Stimulated activated CD4-positive, alpha-beta T cell treated with anti-CD3 and anti-CD28 coated beads, TNF-alpha, amount 100 ng/mL, for 4 hours (primary cell): ENCODE measurements at places on chromosomes 2 and 18.

DNA sequence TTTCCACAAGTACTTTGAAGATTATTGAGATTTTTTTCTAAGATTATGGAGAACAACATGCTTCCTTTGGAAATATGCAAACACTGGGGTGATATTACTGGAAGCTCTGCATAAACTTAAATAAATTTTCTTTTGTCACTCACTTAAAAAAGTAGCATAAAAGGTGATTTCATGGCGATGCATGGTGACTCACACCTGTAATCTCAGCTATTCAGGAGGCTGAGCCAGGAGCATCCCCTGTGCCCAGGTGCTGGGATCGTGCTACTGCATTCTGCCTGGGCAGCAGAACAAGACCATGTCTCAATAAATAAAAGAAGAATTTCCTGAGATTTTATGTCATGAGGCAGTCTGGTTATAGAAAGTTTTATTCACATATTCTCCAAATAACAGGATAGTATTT lies 679.1 kb upstream of the CDH2 start:
- DNase-seq, result no peak

DNA sequence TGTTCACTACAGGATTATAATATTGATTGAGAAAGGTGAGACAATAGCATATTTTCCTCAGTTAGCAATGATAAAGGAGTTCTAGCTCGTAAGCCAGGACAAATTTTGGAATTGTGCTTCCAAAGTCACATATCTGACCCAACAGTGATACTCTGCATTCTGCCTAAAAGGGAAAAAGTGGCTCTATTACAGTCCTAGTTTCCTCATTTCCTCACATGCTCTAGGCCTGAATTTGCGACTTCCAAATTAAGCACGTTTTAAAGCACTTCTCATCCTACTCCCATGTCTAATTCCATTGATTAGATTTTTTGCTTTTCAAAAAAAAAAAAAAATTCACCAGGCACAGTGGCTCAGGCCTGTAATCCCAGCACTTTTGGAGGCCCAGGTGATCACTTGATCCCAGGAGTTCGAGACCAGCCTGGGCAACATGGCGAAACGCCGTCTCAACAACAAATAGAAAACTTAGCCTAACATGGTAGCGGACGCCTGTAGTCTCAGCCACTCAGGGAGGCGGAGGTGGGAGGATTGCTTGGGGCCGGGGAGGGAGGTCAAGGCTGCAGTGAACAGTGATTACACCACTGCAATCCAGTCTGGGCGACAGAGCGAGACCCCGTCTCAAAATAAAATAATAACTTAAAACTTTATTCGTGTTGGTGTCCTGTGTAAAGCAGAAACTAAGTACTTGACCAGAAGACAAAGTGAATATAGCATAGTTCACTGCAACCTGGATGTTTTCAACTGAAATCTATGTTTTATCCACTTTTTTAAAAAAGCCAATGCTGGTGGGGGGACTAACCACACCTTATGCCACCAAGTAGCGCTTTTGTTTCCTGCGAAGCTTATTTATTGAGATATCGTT lies 1.5 kb downstream of the ESCO1 start:
- no peak for DNase-seq

DNA sequence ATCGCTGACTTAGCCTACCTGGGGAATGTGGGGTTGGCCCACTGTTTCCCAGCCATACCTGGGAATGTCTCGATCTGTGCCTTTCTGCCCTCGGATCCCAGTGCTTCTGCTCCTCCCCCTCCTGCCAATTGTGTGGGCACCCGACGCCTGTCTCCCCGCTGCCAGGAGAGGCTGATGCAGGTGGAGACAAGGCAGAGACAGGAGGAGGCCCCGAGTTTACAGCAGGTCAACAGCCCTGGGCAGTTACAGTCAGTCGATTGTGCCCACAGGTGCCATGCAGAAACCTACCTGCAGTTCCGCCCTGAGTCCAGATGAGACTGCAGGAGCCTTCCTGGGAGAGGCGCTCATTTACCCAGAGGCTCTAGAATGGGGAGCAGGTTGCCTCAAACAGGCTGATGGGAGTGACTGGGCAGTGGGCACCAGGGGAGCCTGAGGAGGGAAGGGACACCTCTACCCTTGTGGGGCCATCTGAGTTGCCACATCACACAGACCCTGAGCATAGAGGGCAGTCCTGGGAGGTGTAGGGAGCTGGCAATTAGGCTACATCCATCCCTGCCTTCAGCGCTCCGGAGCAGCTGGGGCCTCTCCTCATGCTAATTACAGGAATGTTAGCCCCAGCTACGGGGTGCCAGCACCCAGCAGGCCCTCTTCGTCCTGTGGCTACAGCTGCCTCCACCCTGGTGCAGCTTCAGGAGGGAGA lies 300.1 kb downstream of the NDUFA10 start:
- DNase-seq, result no peak

GRCh38 chr18:41449612-41450011 lies 505.4 kb upstream of the PIK3C3 start:
- no peak for DNase-seq

DNA sequence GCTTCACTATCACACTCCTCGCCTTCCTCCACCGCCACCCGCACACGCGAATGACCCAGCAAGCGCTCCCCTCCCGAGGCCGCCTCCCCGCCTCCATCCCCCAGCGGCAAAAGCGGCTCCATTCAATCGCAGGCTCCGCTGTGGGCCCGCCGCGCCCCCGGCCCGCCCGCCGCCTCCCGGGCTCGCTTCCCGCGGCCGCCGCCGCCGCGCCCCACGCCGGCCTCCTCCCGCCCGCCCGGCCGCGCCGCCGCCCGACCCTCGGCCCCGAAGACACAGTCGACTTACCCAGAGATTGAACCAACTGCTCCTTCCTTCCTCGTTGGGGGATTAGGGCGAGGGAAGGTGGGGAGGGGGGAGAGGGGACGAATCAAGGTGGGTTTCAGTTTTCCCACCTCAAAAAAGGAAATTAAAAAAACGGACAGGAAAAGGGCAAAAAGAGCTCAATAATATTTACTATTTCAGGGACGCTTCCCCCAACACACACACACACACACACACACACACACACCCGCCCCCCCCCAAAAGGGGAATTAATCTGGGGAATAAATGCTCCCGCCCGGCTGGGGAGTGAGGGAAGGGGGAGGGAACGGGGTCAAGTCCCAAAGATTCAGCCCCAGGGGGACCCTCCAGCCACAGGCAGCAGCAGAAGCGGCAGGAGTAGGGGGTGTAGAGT lies 743 bp downstream of the XPO1 start:
- peak; percentile 17 for DNase-seq

- DNase-seq, result no peak
Measured at GRCh38 chr2:67927501-67927900, 135.3 kb downstream of the C1D start.

GRCh38 chr2:97718942-97719341 lies 5.6 kb downstream of the ZAP70 start:
- DNase-seq, result no peak

GRCh38 chr2:233481368-233482142 lies 85.0 kb downstream of the USP40 start:
- DNase-seq, result no peak

DNA sequence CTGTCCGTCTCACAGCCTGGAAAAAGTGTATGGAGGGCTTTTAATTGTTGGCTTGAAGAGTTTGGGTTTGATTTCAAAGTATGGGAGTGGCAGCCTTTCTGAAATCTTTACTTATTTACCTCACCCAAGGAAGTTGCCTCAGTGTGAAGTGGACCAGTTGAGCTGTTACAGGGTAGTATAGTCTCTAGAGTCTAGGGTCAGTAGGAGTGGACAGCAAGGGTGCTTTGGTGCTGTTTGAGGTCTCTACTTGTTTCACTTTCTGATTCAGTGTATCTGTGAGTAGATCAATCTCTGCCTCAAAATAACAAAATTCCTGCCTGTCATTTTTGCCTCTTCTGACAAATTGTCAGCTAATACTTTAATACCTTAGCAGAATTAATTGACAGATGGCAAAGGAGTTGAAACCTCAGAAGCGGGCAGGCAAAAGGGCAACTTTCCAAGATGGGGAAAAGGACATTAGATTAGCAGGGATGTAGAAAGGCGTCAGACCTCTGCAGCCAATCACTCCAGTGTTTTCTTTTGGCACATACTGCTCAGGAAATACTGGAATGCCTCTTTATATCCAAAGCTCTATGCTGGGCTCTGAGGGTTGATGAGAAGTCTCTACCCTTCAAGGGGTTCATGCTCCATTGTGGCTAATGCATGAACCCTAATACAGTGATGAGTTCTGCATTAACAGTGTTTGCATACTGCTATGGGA lies 5.9 kb downstream of the RIOK3 start:
- no peak for DNase-seq

GRCh38 chr2:173922760-173923159 lies 42.4 kb downstream of the SP3 start:
- no peak for DNase-seq

GRCh38 chr18:61635901-61636528 lies 256.8 kb downstream of the RNF152 start:
- DNase-seq, result no peak

GRCh38 chr2:165989851-165990250 lies 36.3 kb upstream of the TTC21B start:
- no peak for DNase-seq

DNA sequence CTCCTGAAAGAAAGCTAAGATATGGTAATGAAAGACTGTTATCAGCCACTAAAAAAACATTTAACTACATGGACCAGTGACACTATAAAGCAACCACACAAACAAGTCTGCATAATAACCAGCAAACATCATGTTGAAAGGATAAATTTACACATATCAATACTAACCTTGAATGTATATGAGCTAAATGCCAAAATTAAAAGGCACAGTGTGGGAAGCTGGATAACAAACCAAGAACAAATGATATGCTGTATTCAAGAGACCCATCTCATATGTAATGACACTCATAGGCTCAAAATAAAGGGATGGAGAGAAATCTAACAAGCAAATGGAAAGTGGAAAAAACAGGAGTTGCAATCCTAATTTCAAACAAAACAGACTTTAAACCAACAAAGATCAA lies 213.1 kb upstream of the CDH2 start:
- DNase-seq, result no peak

GRCh38 chr2:170323743-170324142 lies 145.8 kb downstream of the MYO3B start:
- no peak for DNase-seq

- DNase-seq, result no peak
Measured at GRCh38 chr18:13165636-13166423, 52.7 kb upstream of the LDLRAD4 start.

GRCh38 chr18:63284827-63285733 lies 34.5 kb downstream of the BCL2 start:
- no peak for DNase-seq

- DNase-seq, result no peak
Measured at GRCh38 chr2:98897746-98898145, 38.3 kb downstream of the CRACDL start.

DNA sequence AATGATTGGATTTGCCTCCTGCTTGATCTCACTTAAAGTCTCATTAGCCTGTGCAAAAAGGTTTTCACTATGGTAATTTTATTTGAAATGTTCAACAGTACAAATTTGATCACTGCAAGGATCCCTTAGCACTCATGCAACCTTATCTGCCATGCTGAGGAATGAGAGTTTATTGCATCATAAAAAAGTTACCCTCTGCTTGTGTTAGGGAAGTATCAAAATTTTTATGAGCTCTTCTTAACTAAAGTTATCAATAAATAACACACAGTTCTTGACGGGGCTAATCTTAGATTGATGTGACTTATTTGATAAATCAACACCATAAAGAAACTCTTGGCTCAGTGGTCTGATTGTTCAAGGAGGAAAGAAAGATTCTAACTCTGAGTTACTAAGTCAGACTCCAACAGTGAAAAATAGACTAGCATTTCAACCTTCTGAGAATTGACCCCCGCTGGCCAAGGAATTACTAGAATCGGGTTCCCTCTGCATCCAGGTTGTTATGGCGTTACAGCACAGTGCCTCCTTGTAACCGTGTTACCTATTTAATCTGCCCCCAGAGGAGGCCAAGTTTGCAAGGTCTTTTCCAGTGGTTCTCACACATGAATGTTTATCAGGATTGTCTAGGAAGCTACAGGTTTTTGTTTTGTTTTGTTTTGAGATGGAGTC lies 259.7 kb downstream of the CDCA7 start:
- DNase-seq, result no peak

DNA sequence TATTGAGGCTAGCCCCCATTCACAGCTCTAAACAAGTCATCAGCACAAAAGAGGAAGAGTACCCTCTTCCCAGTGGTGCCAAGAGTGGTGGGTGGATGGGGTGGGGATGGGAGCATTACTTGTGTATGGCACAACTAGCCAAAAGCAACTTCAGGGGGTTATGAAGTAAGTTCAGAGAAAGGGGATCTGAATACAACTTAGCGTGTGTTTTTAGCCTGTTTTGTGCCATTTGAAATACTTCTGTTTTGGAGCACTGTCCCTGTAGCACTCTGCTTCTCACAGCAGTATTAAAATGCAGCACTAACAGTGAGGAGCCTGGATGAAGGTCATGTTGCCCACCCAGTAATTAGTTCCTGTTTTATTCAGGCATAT lies 113.5 kb downstream of the CRIM1 start:
- DNase-seq, result no peak

DNA sequence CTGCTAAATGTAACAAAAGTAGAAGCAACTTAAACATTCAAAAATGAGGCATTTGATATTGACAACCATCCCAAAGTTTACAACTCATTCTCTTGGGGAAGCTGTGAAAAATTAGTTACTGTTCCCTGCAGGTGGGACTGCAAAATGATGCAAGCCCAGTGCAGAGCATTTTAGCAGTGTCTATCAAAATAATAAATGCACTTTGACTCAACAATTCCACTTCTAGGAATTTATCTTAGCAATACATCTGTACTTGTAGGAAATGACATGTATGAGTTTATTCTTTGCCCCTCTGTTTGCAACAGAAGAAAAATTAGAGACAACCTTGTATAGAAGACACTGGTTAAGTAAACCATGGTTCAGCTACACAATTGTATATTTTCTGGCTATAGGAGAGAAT lies 48.0 kb upstream of the TLK1 start:
- DNase-seq, result no peak

- no peak for DNase-seq
Measured at GRCh38 chr18:2906704-2907549, 60.1 kb downstream of the EMILIN2 start.

DNA sequence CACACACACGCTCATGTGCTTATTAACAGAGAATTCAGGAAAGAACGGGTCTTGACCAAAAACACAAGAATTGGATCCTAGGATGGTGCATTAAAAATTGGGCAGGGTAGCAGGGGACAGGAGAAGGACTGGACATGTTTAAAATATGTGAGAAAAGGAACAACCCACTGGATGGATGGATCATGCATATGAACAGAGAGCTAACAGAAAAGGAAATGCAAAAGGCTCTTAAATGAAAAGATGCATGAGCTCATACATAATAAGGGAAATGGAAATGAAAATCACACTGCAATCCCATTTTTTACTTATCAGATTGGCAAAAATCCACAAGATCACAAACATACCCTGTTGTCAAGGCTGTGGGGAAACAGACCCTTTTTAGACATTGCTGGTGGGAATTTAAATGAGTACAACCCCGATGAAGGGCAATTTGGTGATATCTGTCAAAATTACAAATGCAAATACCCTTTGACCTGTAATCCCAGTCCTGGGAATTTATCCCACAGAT lies 440.6 kb upstream of the SLC14A2 start:
- DNase-seq, result no peak

DNA sequence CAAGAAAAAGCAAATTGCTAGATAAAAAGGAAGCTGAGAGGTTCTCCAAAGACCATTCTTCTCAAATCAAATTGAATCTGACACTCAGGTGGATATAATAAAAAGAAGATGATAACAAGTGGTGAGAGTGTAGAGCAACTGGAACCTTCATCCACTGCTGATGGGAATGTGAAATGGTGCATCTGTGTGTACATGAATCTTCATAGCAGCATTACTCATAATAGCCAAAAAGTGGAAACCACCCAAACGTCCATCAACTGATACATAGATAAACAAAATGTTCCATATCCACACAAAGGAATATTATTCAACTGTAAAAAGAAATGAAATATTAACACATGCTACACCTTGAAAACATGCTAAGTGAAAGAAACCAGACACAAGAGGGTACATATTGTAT lies 357.2 kb upstream of the EPHA4 start:
- DNase-seq, result no peak
